ENCODE measurements at places on chromosomes 6 and 20.

GRCh38 chr6:14212632-14213031, 95.1 kb downstream of the CD83 start:
- DNase-seq, result no peak

DNA sequence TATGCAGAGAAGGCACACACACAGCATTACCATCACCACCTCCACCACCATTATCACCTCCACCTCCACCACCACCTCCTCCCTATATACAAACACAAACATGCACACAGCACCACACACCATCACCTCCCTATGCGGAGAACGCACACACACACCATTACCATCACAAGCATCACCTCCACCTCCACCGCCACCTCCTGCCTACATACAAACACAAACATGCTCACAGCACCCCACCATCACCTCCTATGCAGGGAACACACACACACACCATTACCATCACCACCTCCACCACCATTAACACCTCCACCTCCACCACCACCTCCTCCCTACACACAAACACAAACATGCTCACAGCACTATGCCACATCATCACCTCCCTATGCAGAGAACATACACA, 236.5 kb upstream of the AFDN start:
- no peak for DNase-seq

DNA sequence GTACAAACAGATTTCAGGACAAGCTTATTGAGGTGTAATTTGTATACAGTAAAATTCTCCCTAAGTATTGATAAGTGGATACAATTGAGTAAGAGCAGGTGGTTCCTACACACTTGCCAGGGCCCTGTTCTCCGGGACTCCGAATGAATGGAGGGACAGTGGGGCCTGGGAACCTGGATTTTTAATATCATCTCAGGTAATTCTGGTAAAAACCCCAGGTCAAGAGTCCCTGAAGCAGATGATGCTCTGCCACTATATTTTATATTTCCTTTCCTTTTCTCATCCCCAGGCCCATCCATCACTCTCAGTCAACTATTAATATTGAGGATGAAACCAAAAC, 104.9 kb downstream of the FYN start:
- no peak for DNase-seq

DNA sequence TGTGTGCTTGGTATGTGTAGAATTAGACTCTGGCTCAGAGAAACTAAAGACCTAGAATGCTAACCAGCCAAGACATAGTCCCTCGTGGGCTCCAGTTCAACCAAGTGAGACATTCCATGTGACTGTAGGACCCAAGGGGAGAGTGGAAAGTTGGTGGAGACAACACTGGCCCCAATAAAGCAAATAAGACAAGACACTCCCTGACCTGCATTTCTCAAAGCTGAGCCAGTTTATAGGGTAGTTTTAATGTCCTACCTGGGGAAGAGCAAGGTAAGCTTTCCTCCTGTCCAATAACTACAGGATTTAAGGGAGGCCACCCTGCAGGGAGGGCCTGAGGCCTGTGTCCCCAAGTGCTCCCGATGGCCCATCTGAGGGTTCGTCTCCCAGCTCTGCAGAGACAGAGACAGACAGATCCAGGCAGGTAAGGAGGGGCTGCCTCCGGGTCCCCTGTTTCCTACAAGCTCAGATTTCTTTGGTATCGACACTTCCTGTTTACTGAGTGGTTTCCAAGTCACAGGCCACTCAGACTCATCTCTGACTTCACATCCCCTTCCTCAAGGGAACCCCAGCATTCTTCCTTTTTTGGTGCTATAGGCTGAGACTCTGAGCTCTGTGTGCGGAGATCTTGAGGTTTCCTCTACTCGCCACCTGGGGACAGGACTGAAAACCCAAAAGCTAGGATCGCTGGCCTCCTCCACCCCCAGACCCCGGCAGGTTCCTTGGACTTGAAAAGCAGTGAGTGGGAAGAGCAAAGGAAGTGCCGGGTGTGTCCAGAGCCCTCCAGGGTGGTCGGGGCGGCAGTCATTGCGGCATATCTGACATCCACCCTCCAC, 92.4 kb downstream of the PRND start:
- peak; percentile 22 for DNase-seq

DNA sequence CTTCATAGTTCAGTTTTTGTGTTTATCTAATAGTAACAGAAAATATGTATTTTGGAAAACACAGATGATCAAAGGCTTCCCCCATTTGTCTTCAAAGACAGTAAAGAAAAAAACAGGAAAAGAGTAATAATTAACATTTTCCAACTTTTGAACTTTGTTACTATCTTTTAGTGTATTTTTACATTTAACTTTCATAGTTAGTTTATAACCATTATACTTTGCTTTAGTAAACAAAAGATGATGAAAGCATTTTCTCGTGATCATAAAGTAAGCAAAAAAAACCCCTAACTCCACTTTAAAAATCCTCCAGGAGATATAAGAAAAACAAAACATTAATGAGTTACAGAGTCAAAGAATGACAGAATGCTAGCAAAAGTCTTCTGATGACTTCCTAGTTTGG, 13.6 kb upstream of the GPRC6A start:
- no peak for DNase-seq
